ENCODE measurements at places on chromosomes 3 and 15.

DNA sequence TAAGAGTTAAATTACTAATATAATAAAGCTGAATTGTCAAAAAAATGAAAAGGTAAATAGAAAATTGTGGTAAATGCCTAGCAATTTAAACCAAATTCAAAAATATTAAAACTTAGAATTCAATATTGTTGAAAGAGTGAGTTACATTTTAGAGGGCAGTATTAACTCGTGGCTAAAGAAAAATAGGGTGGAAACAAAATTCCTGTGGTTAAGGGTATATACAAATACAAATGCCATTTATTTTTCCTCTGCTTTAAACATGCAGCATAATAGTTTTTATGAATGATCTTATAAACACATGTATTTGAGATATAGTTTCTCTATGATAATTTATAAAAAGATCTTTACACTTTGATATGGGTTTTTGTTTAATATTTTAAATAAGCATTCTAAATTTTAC lies 79.0 kb downstream of the NEDD4 start:
- DNase-seq, result no peak

GRCh38 chr3:44058868-44059203 lies 182.8 kb upstream of the TOPAZ1 start:
- no peak for DNase-seq

- DNase-seq, result no peak
These were observed 7.5 kb downstream of the PIK3CB start for GRCh38 chr3:138827222-138827621.

- DNase-seq, result no peak
These were observed 381.6 kb downstream of the EPHA3 start for GRCh38 chr3:89488800-89489580.

DNA sequence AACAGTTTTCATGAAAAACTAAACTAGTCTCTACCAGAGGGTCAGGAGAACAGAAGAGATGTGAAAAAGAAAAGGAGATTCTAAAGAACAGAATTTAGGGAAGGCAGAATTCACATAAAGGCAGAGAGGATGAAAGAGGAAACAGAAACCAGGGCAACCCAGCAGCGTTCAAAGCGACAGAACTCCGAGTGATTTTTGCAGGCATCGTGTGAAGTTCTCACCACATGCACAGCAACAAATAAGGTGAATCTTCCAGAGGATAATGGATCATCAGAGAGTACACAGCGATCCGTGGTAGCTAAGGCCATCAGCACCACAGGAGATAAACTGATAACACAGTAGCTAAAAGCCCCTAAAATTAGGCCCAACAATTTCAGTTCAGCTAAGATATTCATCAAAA lies 250.8 kb upstream of the THBS1 start:
- no peak for DNase-seq

DNA sequence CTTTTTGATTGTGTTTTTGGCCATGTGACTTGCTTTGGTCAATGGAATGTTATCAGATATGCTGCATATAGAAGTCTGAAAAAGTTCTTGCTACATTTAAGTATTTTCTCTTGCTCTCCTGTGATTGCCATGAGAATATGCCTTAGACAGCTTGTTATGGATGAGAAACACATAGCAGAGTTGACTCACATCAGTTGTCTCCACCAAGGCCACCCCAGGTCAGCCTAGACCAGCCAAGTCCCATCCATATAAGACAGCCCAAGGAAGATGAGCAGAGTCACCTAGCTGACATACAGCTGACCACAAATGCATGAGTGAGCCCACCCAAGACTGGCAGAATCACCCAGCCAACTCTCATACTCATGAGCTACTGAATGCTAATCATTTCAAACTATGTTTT lies 153.0 kb downstream of the THRB start:
- no peak for DNase-seq

DNA sequence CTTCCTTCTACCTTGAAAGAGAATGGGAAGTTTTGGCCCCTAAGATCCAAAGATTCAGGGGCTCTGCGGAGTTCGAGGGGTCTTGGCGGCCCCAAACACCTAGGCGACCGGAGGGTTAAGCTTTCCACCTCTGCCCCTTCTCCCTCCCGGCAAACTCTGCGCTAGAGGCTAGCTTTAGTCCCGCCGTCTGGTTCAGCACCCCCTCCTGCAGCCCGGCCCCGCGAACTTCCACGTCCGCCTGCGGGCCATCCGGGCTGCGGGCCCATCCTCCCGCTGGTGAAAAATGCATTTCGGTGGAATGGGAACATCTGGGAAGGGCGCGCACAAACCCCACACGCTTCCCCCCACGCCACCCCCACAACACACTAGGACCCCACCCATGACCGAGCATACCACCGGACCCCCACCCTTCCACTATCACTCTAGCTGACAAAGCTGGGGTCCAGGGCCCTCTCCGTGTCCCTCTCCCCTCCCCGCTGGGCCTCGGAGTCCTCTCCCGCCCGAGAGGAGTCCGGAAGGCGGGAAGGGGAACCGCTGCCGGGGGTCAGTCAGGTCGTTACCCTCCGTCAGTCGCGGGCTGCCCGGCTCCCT lies 1.0 kb downstream of the SHOX2 start:
- no peak for DNase-seq

DNA sequence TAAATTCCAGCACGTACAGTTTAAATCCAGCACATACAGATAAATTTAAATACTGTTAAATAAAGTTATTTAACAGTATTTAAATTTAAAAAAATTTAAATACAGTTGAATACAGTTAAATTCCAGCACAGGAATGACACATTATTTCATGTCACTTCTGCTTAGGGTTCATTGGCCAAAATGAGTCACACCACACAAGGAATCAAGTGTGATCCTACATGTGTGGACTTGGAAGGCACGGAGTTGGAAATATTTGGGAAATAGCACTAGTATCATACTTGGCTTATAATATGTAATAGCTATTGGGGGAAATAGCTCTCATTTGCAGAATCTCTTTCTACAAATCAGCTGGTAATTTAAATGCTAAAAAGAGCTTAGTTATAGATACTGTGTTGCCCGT lies 10.6 kb downstream of the RAB7A start:
- DNase-seq, result no peak

- DNase-seq, result no peak
These were observed 17.4 kb downstream of the LRIG1 start for GRCh38 chr3:66483409-66483906.

DNA sequence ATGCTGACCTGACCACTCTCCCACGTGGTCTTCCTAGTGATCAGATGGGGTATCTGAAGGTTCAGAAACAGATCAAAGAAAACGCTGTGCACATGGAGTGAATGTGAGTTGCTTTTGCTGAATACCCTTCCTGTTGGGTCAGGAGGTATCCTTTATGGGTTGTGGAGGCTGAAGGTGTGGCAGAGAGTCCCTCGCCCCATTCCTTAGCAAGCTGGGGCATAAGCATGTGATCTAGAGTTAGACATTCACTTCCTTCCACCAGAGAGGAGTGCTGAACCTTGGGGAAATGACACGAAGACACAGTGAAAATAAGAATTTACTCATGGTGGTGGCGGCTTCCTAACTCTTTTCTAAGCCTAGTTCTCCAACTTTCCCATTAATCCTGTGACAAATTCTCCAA lies 27.8 kb upstream of the SPTBN5 start:
- DNase-seq, result no peak

DNA sequence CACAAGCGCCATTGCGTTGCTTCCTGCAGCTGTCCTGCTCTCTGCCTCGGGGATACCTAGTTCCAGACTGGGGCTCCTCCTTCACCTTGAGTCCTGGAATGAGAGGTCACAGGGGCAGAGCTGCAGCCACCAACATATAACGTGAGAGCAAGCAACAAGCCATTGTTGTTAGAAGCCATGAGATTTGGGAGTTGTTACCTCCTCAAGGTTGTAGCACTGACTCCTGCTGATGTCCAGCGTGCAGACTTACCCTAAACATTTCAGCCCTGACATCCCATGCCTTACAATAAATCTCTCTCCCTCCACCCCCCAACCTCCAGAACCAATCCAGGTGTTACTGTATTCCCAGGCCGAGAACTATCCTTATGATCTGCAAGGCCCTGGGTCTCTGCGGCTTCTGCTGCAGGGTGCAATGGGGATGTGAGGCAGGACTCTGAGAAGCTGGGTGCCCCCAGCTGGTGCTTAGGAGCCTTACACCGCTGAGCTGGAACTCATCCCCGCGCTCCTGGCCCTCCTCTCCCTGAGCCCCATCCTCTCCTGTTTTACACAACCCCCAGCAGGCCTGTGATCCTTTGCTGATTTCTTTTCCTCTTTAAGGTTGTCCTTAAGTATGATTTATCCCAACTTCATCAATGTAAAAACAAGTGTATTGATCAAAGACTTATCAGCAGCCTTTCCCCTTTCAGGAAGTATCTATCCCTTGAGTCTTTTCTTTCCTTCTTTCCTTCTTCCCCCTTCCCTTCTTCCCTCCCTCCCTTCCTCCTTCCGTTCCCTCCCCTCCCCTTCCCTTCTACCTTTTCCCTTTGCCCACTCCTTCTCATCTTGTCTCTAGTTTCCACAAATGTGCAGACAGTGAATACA lies 84.2 kb upstream of the ABHD2 start:
- no peak for DNase-seq

GRCh38 chr3:111884411-111885018 lies 25.4 kb downstream of the PHLDB2 start:
- DNase-seq, result no peak

- DNase-seq, result no peak
These were observed 2.3 kb downstream of the VWA5B2 start for GRCh38 chr3:184231671-184232070.

DNA sequence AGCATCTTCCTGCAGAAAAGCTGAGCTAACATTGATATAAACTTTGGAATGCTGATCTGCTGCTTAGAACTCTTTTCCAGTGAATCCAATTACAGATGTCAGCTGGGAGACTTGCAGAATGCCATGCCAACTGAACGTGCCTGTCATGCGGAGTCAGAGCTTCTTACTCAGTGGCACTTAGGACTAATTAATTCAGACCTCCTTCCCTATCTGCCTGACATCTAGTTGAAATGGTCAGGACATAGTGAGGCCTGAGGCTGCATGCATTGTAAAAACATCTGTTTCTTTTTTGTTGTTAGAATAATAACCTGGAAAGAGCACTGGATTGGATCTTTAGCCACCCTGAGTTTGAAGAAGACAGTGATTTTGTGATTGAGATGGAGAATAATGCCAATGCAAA lies 112.6 kb downstream of the USP13 start:
- no peak for DNase-seq

DNA sequence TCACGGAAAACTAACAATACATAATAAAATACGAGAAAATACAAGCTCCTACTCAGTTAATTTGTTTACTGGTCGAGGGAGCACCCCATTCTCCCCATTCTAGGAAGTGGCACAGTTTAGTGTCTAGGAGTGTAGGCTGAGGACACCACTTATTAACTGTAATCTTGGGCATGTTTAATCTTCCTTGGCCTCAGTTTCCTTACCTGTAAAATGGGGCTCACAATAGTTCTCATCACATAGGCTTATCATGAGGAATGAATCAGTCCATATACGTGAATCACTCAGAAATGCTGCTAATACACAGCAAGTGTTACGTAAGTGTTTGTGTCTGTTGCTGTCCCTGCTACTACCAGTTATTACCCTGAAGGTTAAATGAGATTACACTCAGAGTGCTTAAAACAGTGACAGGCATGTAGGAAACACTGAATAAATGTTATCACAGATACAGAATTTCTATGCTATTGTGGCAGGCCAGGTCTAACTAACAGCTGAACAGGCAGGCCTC lies 210.2 kb downstream of the OSBPL10 start:
- no peak for DNase-seq

DNA sequence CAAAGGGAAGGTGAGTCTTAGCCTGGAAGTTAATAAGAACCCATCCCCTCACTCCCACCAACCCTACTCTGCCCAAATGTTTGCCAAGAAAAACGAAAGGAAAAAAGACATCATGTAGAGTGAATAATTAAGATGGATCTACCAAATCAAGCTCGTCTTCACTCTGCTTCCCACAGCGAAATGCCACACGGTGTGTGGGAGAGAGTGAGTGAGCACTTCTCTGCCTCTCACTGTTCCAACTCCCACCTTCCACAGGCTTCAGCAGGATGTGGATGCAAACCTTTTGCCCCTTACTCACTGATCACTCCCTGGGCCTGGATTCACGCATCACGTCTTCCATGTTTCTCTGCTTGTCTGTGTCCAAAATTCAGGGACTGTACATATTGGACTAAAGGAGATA lies 85.4 kb downstream of the WDR76 start:
- DNase-seq, result no peak

DNA sequence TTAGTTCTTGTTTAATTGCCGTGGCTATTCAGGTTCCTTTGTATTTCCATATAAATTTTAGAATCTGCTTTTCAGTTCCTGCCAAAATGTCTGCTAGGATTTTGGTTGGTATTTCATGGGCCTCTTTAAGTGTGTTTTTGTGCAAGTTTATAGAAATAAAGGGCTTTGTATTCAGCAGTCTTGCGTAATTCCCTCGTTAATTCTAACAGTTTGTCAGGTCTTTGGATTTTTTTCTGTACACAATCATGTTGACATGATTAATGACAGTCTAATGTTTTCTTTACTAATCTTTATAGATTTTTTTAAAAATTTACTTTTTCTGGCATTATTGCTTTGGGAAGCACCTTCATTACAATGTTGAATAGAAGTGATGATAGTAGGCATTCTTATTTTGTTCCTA lies 120.9 kb downstream of the NEK11 start:
- DNase-seq, result no peak

Data from NCI-H524 treated with DMSO at 0.1 percent for 48 hours (cell line).